ENCODE measurements at places on chromosomes 2 and 18.

DNA sequence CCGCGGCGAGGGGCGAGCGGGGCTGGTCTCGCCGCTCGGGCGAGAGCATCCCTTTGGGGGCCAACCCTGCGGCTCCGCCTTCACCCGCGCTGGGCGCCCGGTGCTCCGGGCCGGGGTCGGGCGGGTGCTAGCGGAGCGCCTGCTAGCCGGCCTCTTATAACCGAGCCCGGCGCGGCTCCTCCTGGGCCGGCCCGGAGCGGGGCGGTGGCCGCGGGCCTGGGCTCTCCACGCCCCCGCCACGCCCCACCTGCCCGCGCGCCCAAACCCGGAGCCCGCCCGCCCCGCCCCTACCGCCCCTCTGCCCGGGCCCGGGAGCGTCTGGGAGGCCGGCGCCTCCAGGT is at the start of gene FOXI3:
FOXI3 (minus strand) TSS at position 129 of the 341 bp plus-strand sequence. CDS start 158 bp downstream, outside the sequence.
- no peak for DNase-seq

DNA sequence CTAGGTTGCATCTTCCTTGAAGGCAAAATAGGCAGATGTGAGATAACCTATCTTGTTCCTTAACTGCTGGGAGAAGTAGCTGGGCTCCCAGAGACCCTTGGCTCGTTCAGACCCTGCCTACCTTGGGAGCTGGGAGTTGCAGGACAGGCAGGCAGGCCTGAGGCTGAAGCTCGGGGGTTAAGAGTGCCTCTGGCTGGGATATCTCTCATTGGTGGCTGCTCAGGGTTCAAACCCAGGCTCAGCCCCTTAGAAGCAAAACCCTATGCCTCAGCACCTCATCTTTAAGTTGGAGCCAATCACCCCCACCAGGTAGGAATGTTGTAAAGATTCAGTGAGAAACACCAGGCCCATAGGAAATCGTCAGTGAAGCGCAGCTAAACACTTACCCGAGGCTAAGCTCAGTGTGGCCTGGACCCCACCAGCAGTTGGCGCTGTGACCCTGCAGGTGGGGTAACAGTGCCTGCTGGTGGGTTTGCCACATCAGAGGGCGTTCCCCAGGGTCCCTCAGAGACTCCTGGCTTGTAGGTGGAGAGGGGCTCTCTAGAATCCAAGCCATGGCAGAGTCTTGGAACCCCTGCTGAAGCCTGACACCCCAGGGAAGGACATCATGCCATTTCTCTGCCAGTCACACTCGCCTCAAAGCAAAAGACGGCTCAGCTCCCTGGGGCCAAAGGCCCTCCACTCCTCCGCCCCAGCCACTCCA is 54.6 kb upstream of the GPR17 start:
- no peak for DNase-seq

GRCh38 chr2:3595985-3596384 is 1.1 kb downstream of the COLEC11 start:
- DNase-seq = no peak

- DNase-seq = no peak
Observed at GRCh38 chr18:61443081-61443725, 110.0 kb downstream of the CDH20 start.

DNA sequence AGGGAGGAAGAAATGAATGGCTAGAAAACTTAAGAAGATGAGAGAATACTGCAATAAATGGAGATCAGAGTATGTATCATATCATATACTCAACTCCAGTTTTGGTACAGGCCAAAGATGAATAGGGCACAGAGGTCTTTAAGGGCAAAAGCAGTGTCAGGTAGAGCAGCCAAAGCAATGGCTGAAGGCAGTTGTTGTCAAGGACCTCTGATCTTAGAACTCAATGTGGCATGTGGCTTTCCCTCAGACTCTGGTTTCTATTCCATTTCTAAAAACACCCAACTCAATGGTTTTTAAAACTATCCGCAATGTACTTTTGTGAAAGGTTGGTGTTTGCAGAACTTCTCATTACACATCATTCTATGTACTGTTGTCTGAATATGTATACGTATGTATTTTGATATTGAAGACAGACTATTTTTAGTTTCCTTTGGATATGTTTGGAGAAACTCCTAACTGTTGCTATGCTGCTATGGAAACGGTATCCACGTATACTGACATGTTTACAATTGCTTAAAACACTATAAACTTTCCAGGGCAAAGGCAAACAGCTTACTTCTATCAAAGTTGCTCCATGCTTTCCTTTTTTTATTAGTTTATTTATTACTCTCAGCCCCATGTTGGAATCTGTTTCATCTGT is 58.1 kb upstream of the PELI1 start:
- DNase-seq = no peak

DNA sequence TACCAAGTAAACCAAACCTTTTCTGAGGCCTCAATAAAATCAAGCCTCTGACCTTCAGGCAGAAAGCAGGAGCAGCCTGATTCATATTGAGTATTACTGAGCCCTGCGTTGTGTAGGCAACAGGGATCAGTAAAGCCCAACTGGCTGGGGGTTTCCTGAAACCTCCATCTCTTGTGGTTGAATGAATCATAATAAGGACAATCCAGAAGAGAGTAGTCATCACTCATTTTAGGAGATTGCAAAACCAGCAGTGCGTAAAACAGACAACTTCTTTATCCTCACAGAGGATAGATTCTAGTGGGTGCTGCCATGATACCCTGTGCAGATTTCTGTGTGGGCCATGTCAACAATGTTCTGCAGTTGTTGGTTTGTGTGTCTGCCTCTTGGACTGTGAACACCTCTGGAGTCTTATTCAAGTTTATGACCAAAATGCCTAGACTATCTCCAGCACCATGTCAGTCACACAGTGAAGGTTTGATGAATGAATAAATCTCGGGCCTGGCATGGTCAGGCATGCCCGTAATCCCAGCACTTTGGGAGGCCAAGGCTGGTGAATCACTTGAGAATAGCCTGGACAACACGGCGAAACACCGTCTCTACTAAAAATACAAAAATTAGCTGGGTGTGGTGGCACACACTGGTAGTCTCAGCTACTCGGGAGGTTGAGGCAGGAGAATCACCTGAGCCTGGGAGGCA is 51.8 kb upstream of the RAB27B start:
- DNase-seq = no peak

- DNase-seq = no peak
Observed at GRCh38 chr2:68827666-68828065, 43.5 kb downstream of the BMP10 start.

DNA sequence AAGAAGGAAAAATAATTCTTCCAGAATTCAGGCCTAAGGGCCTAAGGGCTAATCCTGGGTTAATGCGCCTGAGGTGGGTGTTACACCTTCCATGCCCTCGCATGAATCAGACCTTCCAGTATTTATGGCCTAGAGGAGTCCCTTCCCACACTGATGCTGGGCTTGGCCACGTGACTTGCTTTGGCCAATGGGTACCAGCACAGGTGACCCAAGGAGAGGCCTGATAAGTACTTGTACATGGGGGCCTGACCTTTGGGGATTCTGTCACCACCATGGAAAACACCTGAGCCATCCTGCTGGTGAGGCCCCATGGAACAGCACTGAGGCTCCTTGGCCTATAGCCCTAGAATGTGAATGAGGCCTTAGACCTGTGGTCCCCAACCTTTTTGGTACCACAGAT is 79.8 kb downstream of the TNFRSF11A start:
- DNase-seq = no peak

- DNase-seq = no peak
Observed at GRCh38 chr18:29879763-29880162, 1162.8 kb downstream of the DSC3 start.

DNA sequence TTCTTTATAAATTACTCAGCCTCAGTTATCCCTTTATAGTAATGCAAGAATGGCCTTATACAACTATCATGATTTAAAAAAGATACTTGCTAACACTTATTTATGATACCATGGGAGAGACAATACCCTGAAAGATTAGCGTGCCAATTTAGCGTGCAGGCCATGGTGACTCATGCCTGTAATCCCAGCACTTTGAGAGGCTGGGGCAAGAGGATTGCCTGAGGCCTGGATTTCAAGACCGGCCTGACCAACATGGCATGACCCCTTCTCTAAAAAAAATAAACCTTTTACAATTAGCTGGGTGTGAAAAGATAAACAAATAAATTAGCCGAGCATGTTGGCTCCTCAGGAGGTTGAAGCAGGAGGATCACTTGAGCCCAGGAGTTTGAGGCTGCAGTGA is 493.4 kb upstream of the FSIP2 start:
- no peak for DNase-seq

DNA sequence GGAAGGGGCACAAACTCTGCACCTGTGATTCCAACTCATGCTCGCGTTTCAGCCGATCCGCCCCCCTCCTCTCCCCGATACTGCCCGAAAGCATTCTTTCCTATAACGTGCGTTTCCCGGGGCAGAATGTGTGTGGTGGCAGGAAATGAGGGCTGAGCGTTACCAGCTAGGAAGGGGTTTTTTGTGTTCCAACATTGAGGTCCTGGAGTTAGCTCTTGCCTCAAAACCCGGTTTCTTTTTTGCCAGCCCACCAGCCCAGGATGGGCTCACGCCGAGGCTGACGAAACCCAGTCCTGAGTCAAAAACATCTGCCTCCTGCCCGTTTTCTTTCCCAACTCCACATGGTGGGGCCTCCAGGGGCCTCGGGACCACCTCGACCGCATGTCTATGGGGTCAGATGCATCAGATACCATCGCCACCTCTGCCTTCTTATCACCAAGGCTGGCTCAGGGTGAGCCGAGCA is 113.7 kb upstream of the COPS8 start:
- DNase-seq = no peak

GRCh38 chr2:146981921-146982320 is 862.9 kb upstream of the ACVR2A start:
- DNase-seq = no peak

- no peak for DNase-seq
Observed at GRCh38 chr2:226977775-226978190, 141.9 kb downstream of the RHBDD1 start.

GRCh38 chr2:102141970-102142828 is at the start of gene IL1R1:
Gene IL1R1, plus strand, starts transcription at chr2:102142746. Its CDS starts 14,979 bp downstream, at chr2:102157725.
- DNase-seq = no peak

GRCh38 chr2:35784777-35785176 is 570.8 kb upstream of the CRIM1 start:
- no peak for DNase-seq

GRCh38 chr18:69031571-69031970 is 233.7 kb downstream of the CCDC102B start:
- no peak for DNase-seq

GRCh38 chr2:235598532-235599531 is 105.0 kb downstream of the AGAP1 start:
- DNase-seq = no peak

DNA sequence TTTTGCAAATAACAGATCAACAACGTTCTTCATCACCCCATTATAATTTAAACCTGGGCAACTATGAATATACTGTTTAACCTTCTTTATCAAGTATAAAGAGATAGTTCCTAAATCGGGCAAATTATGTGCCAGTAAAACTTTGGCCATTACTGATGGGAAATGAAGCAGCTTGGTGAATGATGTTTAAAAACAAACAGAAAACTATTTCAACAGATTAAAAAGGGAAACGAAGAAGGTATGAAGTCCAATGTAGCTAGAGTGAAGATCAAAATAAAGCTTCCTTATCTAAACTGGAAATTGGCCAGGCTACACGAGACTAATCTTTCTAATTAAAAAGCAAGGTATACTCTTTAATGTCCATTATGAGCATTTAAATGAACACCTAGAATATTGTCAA is 6.7 kb upstream of the RBBP8 start:
- DNase-seq = no peak

DNA sequence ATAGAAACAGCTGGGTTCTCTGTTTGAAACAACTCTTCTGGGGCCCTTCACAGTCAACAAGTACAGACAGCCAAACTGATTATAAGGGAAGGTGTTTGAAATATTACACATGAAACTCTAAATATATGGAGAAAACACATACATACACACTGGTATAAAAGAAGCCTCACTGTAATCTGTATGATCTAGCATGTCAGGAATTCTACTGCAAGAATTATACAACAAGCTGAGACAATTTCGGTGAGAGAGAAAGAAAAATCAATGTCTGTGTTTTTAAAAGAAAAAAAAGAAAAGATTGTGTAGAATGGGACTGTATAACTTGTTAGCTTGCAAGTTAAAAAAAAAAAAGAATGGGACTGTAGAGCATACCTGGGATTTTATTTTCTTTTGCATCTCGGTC is 26.3 kb downstream of the IRS1 start:
- no peak for DNase-seq

- no peak for DNase-seq
Observed at GRCh38 chr2:157184161-157184895, 73.2 kb upstream of the GALNT5 start.

GRCh38 chr18:13261661-13262357 is 43.2 kb downstream of the LDLRAD4 start:
- DNase-seq = no peak

DNA sequence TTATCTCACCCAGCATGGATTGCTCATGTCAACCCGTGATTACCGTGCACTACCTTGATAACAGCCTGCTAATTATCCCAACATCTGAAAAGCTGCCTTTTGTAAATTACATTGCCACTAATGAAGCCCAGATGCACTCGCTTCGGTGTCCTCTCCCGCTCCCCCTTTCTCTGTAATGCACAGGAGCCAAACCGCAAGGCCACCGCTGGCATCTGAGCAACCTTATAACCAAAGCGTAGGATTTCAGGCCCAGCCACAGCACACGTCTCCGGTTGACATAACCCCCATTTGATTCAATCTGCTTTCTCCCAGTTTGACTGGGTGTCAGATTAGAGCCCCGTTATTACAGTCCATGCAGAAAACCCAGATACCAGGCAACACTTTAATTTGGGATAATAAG is 341.2 kb downstream of the ALK start:
- DNase-seq = no peak

DNA sequence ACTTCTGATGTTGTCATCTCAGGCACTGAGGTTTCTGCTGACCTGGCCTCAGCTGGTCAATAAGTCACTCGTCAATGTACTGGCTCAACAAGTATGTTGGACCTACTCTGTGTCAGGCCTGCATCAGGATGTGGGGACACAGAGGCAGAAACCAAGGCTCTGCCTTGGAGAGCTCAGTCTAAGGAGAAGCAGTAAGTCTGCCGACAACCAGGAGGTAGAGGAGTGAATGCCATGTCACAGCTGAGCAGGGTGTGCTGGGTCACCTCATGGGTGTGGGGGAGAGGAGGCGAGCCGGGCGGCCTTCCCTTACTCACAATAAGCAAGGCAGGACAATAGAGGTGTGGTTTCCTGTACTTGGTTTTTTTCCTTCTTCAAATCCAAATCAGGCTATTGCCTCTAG is 75.8 kb downstream of the COLEC12 start:
- no peak for DNase-seq

DNA sequence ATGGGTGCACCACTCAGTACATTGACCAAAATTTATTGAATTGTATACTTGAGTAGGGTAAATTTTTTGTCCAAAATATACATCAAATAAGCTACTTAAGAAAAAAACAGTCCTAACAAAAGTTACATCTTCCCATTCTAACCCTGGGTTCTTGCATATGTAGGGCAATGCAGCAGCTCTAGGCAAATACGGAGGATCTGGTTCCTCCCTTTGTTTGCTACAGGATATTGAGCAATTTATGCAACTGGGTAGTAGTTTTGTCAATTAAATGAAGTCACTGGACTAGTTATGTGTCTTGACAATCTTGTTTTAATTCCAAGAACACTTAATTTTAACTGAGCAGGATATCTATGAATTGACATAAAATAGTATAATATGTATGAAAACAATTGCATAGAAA is 1507.2 kb upstream of the PIK3C3 start:
- DNase-seq = no peak

GRCh38 chr18:37565101-37565976 is at the start of gene CELF4:
Gene CELF4, minus strand, starts transcription at chr18:37565798.
- DNase-seq = no peak

All from central memory CD8-positive, alpha-beta T cell (primary cell).